Stimulated activated CD4-positive, alpha-beta T cell treated with anti-CD3 and anti-CD28 coated beads, Interleukin-1b, Interleukin-23, amount 100 ng/mL, for 1 hour (primary cell): ENCODE measurements at places on chromosomes 7 and 10.

DNA sequence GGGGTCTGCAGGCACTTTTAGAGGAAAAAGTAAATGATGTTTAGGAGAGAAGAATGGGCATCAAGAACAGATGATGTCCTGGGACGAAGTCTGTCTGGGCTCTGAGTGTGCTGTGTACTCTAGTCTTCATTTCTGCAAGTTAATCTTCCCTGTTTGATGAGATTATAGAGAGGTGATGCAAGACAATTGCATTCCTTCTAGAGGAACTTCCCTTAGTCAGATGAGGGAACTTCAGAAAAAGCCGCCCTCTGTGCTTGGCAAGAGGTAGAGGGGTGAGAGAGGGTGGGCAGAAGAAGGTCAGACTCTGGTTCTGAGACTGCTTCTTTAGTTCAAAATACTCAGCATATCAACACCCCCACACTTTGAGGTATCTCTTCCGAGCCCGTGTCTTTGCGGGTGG is 797.9 kb downstream of the LRMDA start:
- DNase-seq, result no peak

- no peak for DNase-seq
Measured at GRCh38 chr10:109953766-109954165, 30.5 kb upstream of the XPNPEP1 start.

DNA sequence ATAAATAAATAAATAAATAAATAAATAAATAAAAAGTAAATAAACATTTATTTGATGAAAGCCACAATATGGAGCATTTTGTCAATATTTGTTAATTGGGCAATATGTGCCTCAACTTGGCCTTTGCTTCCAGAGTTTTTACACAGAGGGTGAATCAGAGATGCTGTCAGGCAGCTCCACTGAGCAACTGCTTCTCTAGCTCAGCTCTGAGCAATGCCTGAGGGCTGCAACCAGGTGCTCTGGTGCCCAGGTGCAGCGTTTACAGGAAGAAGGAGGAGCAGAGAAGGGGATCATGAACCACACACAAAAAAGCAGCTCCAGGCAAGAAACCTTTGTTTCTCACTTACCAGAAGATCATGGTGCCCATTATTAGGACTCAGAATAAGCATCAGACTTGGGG is 876.2 kb upstream of the AUTS2 start:
- no peak for DNase-seq

- DNase-seq, result no peak
Measured at GRCh38 chr7:30635798-30636197, 41.1 kb downstream of the GARS1 start.

DNA sequence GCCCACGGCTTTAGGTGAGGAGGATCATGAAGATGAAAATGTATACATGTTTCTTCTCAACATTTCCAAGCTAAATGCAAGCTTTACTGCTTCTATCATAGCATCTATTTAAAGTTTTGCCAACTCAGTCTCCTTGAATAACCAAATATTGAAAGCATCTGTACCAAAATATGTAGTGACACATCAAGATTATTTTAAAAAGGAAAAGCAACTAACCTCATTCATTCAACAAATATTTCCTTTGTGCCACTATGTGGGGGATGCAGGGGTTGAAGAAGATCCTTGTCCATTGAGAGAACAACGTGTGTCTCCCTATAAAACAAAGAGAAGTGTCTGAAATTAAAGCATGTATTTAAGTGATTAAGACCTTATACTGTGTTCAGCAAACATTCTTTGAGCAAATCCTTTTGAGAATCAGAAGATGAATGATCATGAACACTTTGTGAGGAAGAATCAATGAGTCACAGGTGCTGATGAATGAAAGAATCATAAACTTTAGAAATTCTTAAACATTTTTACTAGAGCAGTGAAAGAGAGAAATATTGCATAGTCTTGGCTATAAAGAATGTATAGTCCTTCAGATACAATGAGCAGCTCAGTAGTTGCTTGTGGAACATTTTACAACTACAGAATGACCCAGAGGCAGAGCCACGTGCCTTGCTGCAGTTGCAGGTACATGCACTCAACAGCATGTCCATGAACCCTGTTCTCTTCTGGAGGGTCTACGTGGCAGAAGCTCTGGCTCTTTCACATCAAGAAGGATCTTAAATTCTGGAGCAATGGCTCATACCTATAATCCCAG is 13.9 kb downstream of the TAS2R60 start:
- no peak for DNase-seq

- no peak for DNase-seq
Measured at GRCh38 chr7:55326081-55326835, 38.9 kb upstream of the LANCL2 start.

DNA sequence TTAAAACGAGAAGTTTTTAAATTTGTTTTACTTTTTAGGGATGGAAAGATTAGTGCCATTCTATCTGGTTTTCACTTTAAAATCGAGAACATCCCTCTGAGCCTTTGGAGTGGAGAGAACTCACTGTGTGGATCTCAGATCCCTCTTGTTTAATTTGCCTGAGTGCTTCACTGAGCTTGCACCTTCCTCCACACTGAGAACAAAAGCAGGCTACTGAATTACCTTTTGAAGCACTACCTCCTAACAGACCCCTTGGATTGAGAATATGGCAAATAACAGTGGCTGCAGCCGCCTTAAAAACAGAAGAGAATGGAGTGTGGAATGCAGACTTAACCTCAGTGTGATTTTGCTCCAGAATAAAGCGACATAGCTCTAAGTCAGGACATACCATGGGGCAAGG is 204.7 kb downstream of the CNTNAP2 start:
- DNase-seq, result no peak

DNA sequence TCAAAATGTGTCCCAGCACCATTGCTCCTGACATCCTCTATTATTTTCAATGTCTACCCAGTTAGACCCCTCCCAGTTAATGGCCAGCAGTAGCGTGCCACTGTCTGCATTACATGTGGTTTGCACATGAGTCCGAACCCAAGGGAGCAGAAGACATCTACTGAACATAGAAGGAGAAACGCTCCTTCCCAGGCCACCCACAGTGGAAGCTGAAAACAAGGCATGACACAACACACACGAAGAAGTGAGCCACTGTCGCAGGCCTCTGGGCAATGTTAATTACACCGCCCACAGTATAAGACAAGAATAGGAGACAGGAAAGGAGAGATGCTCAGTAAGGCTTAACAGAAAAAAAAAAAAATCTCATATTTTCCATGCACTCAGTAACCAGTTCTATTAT is 50.5 kb downstream of the MKX start:
- no peak for DNase-seq

- DNase-seq, result no peak
Measured at GRCh38 chr7:83339907-83340306, 177.2 kb upstream of the PCLO start.

DNA sequence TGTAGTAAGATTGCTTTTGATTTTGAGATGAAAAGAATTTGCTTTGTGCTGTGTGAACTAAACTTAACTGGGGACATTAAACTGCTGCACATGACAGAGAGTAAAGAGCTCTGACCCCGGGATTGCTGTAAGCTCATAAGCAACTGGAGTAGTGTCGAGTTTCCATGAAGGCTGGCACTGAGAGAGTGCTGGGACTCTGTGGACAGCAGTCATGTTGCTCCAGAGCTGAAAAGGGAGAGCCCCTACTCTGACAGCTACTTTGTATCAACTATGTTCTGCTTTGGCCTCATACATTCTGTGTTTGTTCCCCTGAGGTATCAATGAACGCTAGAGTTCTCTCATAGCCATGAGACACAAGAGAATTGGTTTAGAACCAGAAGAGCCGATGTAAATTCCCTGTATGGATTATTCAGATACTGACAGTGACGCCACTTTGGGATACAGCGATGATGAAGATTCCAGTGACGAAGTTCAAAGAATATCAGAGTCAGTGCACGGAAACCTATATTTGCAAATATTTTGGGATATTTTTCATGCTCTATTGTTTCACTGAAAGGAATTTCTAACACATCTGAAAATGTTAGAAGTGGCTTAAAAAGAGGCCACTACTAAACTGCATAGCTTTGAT is 185.9 kb upstream of the DKK1 start:
- no peak for DNase-seq

GRCh38 chr10:32981760-32982159 is 23.7 kb upstream of the ITGB1 start:
- no peak for DNase-seq

DNA sequence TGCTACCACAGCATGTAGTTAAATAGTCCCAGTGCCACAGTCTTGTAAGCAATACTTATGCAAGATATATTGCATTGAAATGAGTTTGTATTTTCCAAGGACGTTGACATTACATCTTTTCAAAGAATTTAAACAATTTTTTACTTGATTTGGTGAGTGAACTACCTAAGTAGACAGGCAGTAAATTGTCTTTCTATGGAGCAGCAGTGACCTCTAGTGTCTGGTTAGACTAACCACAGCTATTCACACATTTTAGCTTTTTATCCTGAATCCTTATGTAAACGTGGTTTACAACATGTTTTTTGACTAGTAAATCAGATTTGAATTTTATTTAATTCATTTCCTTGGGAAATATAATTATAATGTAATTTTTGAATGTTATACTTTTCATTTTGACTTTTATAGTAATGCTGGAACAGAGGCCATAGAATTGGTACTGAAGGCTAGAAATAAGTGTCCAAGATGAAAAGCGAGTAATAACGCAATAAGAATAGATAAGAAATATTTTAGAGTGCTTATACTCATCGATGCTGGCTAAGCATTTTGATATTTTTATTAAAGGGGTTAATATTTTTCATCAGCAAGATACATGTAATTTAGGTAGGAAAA is 5.6 kb downstream of the LRRTM3 start:
- DNase-seq, result no peak

DNA sequence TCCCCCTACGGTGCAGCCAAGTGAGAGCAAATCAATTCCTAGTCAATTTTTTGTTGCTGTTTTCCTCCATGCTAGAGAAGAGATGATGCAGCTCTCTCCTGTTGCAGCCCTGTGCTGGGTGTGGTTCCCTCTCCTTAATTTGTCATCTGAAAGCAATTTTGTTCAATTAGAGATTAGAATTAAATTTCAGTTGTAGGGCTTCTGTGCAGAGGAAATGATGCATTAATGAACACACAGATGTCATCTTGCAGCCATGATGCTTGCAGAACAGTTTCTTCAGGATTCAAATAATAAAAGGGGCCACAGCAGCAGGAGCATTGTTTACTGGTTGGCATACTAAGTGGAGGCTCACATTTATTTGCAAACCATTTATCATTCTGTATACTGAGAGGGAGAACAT is 266.0 kb downstream of the AUTS2 start:
- no peak for DNase-seq

- no peak for DNase-seq
Measured at GRCh38 chr10:52436664-52437063, 122.6 kb downstream of the DKK1 start.

GRCh38 chr10:125646311-125646710 is 36.7 kb downstream of the TEX36 start:
- no peak for DNase-seq

- no peak for DNase-seq
Measured at GRCh38 chr7:139808427-139808826, 20.6 kb upstream of the TBXAS1 start.

- no peak for DNase-seq
Measured at GRCh38 chr10:4176500-4177281, 391.7 kb upstream of the KLF6 start.

- no peak for DNase-seq
Measured at GRCh38 chr10:102240467-102241031, 763 bp downstream of the PITX3 start.

DNA sequence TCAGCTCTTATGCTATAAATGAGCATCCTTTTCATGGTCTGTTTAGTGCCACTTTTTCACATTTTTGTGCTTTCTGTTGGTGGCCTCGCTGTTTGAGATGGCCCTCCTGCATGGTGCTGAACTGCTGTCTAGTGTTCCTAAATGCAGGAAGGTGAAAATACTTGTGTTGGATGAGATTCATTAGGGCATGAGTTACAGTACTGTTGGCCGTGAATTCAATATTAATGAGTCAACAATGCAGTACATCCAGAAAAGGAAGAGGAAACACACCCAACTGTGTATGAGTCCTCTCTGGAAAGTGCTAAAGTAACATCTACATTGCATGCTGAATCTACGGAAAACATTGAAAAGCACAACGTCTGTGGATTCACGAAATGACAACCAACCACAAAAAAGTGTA is 124.0 kb downstream of the HERPUD2 start:
- no peak for DNase-seq

DNA sequence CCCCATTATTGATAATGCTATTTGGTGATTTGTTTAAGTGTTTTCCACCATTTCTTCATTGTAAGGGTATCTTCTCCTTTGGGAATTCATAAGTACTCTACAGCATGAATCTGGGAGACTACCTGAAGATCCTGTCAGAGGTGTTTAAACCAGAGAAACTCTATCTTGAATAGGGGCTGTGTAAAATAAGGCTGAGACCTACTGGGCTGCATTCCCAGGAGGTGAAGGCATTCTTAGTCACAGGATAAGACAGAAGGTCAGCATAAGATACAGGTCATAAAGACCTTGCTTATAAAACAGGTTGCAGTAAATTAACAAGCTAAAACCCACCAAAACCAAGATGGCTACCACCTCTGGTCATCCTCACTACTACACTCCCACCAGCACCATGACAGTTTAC is 13.4 kb upstream of the OR2A5 start:
- no peak for DNase-seq

GRCh38 chr7:111173990-111174389 is 83.1 kb downstream of the LRRN3 start:
- DNase-seq, result no peak

DNA sequence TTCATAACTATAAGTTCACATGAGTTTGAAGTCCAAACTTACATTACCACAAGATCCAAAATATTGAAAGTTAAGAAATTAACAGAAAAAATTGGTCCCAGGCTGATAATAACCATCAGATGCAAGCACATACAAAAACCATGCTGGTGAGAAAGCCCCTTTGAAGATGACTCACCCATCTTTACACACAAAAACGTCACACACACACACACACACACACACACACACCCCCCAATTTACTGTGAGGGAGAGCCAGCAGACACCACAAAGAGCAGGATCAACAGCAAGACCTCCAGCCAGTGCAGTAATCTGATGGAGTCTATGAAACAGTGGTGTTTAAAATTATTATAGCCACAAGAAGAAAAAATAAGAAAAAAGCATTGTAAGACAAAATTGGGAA is 50.1 kb upstream of the DRGX start:
- DNase-seq, result no peak

DNA sequence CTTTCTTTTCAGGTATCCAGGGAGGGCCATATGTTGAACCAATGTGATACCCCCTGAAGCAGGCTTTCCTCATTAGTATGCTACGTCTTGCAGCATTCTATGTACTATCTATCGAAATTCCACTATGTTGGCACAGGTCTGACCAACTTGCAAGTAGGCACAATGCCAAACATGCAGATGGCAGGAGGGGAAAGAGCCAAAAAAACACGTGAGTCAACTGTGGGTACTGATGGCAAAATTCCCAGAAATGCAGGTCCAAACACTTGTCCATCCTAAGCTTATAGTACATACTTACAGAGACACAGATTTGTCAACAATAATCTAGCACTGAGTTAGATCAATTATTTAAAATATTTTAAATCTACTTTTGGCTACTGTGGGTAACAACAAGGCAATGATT is 394.9 kb downstream of the DGKB start:
- no peak for DNase-seq

- DNase-seq, result no peak
Measured at GRCh38 chr7:33233659-33234058, 104.3 kb downstream of the BBS9 start.

- no peak for DNase-seq
Measured at GRCh38 chr10:28434063-28434462, 98.9 kb upstream of the WAC start.

- no peak for DNase-seq
Measured at GRCh38 chr10:1567152-1567551, 170.2 kb downstream of the ADARB2 start.

- no peak for DNase-seq
Measured at GRCh38 chr7:103592844-103593243, 146.8 kb upstream of the SLC26A5 start.
